CD4-positive, alpha-beta T cell treated with Interleukin-4 for 1 hour (primary cell): ENCODE measurements at places on chromosomes 2 and 18.

GRCh38 chr2:54677476-54678265, 45.8 kb upstream of the EML6 start:
- DNase-seq, result no peak

DNA sequence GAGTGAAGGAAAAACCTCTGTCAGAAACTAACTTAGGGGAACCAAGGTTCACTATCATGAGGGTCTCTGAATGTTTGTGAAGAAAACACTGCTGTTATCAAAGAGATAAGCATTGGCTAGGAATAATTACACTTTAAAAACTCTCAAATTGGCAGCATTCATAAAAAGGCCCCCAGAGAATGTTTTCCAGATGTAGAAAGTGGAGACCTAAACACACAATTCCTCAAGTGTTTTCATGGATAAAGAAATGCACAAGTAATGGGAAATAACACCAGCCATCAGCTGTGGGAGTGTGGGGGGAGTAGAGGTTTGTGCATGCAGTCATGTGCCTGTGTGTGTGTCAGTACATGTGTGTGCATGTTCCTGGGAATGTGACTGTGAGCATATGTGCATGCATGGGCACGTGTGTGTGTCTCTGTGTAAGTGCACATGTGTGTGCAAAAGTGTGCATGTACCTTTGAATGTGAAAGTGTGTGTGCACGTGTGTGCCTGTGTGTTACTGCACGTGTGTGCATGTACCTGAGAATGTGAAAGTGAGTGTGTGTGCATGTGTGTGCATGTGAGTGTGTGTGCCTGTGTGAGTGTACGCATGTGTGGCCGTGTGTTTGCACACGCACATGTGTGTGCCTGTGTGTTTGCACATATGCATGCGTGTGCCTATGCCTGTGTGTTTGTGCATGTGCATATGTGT, 854.3 kb upstream of the SALL3 start:
- no peak for DNase-seq

DNA sequence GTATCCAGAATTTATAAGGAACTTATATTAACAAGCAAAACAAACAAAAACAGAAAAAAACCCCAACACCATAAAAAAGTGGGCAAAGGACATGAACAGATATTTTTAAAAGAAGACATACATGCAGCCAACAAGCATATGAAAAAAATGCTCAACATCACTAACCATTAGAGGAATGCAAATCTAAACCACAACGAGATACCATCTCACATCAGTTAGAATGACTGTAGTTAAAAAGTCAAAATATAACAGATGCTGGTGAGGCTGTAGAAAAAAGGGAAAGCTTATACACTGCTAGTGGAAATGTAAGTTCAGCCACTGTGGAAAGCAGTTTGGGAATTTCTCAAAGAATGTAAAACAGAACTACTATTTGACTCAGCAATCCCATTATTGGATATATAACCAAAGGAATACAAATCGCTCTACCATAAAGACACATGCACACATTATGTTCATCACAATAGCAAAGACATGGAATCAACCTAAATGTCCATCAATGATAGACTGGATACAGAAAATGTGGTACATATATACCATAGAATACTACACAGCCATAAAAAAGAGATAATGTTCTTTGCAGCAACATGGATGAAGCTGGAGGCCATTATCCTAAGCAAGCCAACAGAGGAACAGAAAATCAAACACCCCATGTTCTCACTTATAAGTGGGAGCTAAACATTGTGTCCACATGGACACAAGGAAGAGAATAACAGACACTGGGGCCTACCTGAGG, 25.3 kb downstream of the PREPL start:
- no peak for DNase-seq

DNA sequence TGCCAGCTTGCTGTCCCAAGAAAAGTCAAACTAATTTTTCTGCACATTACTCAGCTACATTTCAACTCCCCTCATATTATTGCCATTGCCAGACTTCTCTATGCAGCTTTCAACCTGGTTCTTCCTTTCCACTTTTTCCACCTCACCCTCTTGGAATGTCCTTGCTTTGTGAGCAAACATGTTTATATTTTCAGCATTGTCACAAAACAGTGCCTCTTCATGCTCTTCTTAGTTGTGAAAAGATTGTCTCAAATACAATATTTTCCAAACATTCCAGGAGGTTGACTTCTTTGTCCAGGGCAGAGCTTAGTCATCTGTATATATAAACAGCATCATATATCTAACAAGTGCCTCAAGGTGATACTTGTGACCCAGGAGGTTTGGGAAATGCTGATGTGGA, 803.3 kb upstream of the CELF4 start:
- no peak for DNase-seq

- DNase-seq, result no peak
Measured at GRCh38 chr2:31255911-31256571, 22.1 kb downstream of the EHD3 start.

DNA sequence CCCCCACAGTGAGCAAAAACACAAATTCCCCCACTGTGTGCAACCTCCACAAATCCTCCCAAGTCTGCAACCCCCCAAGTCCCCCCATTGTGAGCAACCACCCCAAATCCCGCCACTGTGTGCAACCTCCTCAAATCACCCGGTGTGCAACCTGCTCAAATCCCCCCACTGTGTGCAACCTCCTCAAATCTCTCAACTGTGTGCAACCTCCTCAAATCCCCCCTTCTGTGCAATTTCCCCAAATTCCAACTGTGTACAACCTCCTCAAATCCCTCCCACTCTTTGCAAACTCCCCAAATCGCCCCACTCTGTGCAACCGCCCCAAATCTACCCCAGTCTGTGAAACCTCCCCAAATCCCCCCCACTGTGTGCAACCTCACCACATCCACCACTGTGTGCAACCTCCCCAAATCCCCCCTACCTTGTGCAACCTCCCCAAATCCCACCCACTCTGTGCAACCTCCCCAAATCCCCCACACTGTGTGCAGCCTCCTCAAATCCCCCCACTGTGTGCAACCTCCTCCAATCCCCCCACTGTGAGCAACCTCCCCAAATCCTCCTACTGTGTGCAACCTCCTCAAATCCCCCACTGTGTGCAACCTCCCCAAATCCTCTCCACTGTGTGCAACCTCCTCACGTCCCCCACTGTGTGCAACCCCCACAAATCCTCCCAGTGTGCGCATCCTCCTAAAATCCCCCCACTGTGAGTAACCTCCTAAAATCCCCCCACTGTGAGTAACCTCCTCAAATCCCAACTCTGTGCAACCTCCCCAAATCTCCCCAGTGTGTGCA, 115.2 kb downstream of the TPO start:
- DNase-seq, result no peak

GRCh38 chr2:17125989-17126620, 392.1 kb downstream of the RAD51AP2 start:
- no peak for DNase-seq

DNA sequence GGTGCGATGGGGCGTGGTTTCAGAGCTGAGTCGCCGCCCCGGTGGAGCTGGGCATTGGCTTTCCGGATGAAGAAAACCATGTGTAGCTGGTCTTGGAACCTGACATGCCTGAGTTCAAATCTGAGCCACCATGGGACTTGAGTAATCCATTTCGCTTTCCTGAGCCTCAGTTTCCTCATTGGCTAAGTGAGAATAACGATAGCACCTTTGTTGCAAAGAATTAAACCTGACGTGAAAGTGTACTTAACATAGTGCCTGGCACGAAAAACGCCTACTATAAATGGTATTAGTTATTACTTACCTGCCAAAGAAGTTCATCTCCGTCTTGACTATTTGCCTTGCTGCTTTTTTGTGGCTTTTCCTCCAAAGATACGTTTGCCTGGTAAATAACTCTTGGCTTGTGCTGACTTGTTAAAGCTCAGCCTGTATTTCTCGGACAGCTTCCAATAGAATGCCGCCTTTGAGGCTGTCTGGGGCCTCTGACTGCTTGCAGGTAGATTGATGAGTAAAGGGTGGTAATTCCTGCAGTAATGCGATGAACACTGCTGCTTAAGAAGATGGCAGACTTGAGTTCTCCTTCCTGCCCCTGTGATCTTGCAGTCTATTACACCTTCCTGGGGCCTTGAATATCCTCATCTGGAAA, 1.3 kb downstream of the CDCA7 start:
- DNase-seq, result no peak

- DNase-seq, result peak; percentile 59
Measured at GRCh38 chr2:100235098-100235497, 87.2 kb downstream of the LONRF2 start.

GRCh38 chr2:97714084-97714949, 941 bp downstream of the ZAP70 start:
- DNase-seq, result no peak

DNA sequence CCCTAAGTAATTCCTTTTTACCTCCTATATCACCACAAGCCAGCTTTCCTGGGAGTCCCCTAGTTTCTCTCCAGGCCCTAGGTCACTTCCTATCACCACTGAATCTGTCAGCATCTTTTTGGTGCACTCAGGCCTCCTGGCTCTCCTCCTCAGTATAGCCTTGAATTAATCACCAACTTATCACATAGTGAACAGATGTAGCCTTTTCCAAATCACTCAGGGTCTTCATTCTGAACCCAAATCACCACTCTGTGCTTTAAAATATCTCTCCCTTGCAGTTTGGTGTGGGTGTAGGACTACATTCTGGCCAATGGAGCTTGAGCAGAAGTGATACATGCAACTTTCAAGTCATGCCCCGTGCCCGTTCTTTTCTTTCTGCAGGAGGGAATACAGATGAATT, 29.6 kb upstream of the ATP8B1 start:
- no peak for DNase-seq

DNA sequence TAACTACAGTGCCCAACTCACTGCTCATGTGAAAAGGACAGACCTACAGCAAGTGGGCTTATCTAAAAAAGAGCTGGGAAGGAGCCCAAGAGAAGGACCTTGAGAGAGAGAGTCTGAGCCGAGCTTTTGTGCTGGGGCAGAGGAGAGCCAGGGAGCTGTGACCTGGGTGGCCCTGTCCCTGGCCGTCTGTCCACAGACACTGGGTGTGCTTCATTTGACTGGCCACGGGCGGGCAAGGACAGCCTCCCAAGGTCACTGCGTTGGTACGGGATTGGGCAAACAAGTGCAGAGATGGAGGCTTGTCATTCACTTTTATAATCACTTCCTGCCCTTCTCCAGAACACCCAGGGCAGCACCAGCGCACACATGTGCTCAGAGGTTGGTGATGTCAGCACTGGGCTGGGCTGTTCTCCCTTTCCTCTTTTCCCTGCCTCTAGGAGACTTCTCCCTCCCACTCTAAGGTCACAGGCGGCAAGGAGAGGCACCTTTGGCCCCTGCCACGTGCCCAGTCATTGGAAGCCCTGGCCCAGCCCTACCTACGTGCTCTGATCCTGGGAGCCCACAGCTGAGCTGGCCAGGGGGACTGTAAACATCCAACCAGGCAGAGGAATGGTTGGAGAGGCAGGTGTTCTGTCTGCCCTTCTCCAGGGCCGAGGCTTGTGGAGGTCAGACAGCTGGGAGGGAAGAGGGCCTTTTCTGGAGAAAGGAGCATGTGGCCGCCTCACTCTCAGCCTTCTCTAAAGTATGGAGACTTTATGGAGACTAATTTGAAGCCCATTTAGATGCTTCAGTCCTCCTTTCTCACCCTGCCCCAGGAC, 6.4 kb upstream of the PSD4 start:
- peak; percentile 63 for DNase-seq

DNA sequence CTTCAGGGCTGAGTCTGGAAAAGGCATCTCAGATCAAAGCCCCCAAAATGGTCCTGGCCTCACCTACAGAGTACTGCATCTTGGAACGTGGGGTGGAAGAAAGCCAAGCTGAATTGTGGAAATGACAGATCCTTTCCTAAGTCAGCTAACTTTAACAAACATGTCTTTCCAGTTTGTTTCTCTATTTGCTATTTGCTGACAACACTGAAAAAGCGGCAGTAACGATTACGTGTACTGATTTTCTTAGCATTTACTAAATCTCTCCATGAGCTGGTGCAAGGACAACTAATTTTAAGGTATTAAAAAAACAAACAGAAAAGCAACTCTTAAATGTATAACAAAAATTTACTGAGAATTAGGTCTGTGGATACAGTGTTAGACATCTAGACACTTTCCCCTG, 1.1 kb downstream of the HIBCH start:
- no peak for DNase-seq

DNA sequence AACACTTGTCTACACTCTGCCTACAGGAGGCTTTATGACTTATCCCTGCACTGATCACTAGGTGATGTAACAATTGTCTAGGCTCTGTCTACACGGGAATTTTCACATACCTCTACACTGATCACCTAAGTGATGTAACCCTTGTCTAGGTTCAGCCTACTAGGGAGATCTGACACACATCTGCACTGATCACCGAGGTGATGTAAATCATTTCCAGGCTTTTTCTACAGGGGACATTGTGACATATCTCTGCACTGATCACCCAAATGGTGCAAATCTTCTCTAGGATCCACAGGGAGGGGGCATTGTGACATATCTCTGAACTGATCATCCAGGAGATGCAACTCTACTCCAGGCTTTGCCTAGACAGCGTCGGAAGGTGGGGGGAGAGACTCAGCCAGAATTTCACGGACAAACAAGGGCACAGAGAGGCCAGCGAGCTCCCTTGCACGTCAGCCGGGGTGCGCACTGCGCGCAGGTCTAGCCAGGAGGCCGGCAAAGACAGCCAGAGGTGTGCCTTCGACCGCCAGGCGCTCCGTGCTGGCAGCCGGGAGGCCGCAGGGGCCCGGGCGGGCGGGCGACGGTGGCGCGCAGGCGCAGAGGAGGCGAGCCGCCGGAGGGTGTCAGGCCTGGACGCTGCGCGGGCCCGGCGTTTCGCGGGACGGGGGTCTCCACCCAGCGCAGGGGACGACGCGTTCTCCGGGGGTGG, 46.9 kb upstream of the USP14 start:
- DNase-seq, result peak; percentile 70

- DNase-seq, result peak; percentile 66
Measured at GRCh38 chr18:9614401-9615279, at the start of gene PPP4R1. PPP4R1 (minus strand) TSS chr18:9614559; CDS start chr18:9614484, 75 bp downstream.

DNA sequence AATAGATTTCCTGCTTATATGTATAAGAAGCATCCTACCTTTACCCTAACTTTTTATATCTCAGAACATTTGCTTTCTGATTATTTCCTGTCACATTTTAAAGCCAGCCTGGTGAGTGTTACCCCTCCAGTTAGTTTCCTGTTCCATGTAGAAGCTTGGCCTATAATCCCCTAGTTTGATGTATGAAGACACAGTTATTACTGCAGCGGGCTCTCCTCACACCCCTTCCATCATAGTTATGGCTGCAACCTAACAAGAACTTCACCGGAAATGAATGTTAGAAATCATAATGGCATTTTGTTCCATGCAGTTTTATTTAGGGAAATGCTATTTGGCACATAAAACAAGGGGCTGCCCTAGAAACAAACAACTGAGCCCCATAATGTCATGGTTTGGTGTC, 400.2 kb upstream of the SETBP1 start:
- DNase-seq, result no peak

DNA sequence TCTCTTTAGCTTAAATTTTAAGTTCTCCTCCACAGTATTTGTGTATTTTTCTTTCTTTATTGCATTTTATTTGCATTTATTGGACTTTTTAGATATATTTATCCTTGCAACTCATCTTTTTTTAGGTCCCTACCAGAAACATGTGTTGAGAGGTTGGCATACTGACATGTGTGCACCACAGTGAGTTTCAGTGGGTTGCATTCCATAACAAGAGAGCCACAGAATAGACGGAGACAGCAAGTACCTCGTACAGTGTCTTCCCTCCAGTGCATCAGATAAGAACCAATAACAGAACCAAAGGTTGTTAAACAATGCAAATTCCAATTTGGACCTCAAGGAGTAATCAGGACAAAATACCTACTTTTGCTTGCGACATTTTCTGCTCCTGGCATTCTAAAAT, 111.9 kb downstream of the DNAH7 start:
- DNase-seq, result no peak
